Muscle of arm (tissue), 14 donors: ENCODE measurements at places on chromosomes 2 and 18. TPM values are rescaled to one million over a fixed set of nuclear protein-coding genes. Genes with fewer than 3 reads are reported as not detected.

Gene ANTXR1
- 153 TPM for polyA plus RNA-seq

Gene TACR1
- 0.66 TPM for polyA plus RNA-seq

Gene DYNAP
- polyA plus RNA-seq: not detected

Gene AGAP1
- 27.6 TPM for polyA plus RNA-seq

Gene INSIG2
- polyA plus RNA-seq: 20.6 TPM

Gene CHRND
- 169 TPM for polyA plus RNA-seq

Gene CSRNP3
- polyA plus RNA-seq: 14.6 TPM

Gene RTP5
- polyA plus RNA-seq: not detected

Gene ARHGAP28
- polyA plus RNA-seq: not detected

Gene CRYGD
- not detected for polyA plus RNA-seq
